ENCODE measurements at places on chromosomes 1 and 21.
A peak's percentile ranks its signal among the peaks of the same experiment; 100 is the strongest.

DNA sequence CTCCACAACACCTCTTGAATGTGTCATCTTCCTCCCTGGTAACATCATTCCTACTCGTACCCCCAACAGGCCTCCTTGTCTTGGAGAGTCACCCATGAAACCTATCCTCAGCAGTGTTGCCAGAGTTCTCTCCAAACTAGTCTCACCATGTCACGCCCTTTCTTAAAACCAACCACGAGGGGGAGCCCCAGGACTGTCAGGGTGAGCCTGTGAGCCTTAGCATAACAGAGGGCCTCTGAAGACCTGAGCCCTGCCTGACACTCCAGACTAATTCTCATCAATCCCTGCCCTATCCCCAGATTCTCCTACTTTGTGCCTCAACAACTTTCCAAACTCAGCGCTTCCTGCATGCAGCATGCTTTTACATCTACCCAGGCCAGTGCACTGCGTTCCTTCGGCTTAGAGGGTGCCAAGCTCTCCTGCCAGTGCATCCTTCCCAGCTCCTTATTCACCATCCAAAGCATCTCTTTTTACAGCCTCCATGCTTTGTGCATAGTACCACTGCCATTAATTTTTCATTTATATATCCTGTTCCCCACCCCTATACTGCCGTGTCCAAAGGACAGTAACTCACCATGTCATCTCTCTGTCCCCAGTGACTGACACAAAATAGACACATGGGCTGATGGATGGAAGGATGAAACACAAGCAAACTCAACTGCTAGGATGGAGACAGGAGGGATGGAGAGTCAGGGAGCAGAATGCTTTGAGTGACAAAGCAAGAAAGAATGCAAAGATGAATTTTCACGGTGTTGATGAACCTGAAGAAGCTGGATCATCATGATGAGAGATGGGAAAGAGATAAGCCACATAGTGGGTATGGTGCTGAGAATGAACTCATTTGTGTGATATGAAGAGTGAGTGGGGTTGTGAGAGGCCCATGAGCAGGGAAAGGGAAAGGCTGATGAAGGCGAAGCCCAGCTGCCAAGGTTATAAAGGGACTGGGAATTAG, 34.0 kb downstream of the ZNF697 start:
- peak; percentile 6 for DNase-seq

DNA sequence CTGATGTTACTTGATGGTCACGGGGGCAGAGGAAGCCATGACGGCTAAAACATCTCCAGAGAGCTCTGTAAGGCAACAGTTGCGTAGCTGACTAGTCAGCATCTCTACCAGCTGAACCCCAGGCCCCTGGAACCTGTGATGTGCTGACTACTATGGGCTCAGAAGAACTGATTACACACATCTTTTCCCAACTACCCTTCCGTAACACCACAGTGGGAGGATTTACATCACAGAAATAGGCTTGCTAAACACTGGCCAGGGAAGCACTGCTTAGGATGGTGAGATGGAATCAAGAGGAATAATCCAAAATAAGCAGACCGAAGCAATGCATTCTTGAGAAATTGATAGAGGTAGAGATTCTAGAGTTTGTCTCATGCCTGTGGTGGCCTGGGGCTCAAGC, 122.5 kb downstream of the SMYD2 start:
- no peak for DNase-seq

DNA sequence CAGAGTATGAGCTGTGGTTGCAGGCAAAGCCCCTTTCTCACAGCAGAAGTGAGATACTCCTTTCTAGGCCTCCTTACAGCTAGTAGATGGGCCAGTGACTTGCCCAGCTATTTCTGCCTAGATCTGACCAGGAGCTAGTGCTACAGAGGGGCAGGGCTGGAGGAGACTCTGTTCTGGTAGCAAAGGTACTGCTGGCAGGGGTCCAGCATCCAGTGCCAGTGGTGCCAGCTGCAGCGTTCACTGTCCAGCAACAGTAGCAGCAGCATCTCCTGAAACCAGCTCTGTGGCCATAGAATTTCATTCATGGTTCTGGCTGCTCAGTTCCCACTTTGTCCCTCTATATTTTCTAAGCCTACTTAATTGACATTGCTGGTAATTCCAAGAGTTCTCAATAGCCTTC, 62.5 kb upstream of the CNN3 start:
- no peak for DNase-seq

- DNase-seq, result no peak
Observed at GRCh38 chr1:13699510-13699909, 478 bp upstream of the PRDM2 start.

GRCh38 chr1:246226041-246226440, 281.0 kb downstream of the SMYD3 start:
- DNase-seq, result no peak

GRCh38 chr1:167643441-167643840, 13.4 kb downstream of the RCSD1 start:
- no peak for DNase-seq
